ENCODE measurements at places on chromosomes 11 and 22.
A peak's percentile ranks its signal among the peaks of the same experiment; 100 is the strongest.

DNA sequence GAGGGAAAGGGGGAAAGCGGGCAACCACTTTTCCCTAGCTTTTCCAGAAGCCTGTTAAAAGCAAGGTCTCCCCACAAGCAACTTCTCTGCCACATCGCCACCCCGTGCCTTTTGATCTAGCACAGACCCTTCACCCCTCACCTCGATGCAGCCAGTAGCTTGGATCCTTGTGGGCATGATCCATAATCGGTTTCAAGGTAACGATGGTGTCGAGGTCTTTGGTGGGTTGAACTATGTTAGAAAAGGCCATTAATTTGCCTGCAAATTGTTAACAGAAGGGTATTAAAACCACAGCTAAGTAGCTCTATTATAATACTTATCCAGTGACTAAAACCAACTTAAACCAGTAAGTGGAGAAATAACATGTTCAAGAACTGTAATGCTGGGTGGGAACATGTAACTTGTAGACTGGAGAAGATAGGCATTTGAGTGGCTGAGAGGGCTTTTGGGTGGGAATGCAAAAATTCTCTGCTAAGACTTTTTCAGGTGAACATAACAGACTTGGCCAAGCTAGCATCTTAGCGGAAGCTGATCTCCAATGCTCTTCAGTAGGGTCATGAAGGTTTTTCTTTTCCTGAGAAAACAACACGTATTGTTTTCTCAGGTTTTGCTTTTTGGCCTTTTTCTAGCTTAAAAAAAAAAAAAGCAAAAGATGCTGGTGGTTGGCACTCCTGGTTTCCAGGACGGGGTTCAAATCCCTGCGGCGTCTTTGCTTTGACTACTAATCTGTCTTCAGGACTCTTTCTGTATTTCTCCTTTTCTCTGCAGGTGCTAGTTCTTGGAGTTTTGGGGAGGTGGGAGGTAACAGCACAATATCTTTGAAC is 6.8 kb downstream of the MALAT1 start:
- no peak for DNase-seq

GRCh38 chr22:35325209-35325608 is 25.5 kb downstream of the TOM1 start:
- no peak for DNase-seq

GRCh38 chr11:10044618-10045017 is 249.4 kb downstream of the SBF2 start:
- DNase-seq: no peak

DNA sequence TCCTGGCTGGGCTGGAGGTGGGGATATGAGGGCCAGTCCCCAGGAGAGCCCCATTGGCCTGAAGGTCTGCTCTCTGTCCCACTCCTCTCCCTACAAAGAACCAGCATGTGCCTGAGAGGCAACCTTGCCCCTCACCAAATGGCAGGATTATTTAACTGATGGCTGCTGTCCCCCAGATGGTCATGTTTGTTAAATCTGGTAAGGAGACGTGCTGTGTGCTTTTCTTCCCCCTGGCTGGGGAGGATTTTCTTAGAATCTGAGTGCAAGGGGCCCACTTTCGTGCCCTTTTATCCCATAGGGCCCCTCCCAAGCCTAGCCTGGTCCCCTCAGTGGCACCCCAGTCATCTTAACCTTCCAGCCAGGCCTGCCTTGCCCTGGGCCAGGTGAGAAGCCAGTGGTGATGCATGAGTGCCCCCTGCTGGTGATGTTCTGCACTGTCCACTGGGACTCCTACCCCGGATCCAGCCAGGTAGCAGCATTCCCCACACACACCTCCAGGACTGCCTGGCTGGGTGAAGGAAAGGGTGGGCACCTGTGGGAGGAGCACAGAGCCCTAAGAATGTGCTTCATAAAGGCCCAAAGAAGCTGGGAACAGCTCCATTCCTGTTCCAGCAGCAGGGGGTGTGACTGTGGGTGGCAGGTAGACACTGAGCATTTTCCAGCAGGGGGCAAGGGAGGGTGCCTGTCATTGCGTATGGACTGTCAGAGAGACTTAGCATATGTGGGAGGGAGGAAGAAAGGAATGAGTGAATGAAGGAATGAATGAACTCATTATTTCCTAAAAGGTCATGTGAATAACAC is 28.9 kb downstream of the MFNG start:
- peak; percentile 78 for DNase-seq

GRCh38 chr11:111801135-111801534 is 34.9 kb upstream of the PPP2R1B start:
- no peak for DNase-seq

- no peak for DNase-seq
These were observed 2.7 kb downstream of the ZNF74 start for GRCh38 chr22:20396639-20397038.

- DNase-seq: peak; percentile 9
These were observed 137.6 kb downstream of the CD44 start for GRCh38 chr11:35276396-35277145.

- no peak for DNase-seq
These were observed 256.3 kb upstream of the ARHGAP20 start for GRCh38 chr11:110968348-110969062.

GRCh38 chr11:97965849-97966646 is 1054.7 kb upstream of the CNTN5 start:
- no peak for DNase-seq

DNA sequence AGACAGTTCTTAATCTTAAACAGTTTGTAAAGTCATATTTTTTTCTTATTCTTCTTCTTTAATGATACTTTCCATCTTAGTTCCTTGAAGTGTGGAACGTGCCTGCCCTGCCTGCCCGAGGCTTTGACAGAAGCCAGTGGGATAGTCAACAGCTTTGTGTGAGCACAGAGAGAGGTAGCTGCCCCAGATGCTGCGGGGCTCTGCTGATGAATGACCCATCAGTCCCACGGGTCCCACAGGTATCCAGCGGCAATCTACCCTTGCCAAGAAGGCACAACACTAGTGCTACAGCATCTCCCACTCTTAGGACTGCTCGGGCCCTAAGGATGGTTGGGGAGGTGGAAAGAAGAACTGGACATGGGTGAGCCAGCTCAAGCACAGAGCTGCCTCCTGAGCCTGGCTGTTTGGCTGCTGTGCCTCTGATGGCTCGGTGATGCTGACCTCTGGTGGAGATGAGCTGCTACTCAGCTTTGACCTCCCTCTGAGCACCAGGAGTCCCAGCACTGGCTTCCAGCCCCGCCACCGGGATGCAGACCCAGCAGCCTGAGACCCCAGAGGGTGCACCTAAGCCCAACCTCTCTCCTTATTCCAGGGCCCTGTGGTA is 11.8 kb upstream of the APLNR start:
- DNase-seq: no peak

- DNase-seq: no peak
These were observed 9.8 kb downstream of the PDHX start for GRCh38 chr11:34926101-34926830.

- DNase-seq: no peak
These were observed 1.8 kb upstream of the OR5B21 start for GRCh38 chr11:58509748-58510147.

GRCh38 chr11:117554601-117555333 is 227.1 kb downstream of the CEP164 start:
- DNase-seq: no peak

DNA sequence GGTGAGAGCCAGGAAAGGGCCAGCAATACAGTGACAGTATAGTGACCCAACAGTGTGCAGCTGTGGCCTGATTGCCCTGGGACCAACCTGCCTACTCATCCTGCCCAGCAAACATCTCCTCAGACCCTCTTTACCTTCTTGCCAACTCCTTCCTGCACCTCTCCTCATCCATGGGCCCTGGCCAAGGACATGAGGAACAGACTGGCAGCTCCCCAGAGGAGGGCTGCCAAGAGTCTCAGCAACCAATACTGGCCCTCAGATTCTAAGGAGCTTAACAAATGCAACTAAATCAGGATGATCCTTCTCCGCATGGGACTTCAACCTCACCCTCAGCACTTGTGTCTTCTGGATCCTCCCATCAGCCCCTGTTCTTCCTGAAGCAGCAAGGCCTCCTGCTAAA is 77.0 kb downstream of the RPL27A start:
- no peak for DNase-seq

DNA sequence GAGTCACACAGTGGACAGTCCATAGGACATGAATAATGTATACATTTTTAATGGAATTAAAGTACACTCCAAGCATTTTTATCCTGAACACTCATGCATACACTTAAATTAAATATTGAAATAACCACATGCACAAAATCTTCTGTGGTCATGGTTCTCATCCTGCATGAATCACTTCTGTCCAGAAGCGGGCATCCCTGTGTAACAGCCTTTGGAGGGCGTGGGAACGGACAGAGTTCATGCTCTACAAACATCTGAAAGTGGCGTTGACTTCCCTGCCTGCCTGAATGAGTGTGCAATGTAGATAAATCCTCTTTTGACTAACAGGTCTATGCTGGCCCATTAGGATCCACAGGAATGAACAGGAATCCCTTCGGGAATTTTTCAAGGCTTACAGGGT is 780.2 kb downstream of the BRD1 start:
- no peak for DNase-seq

DNA sequence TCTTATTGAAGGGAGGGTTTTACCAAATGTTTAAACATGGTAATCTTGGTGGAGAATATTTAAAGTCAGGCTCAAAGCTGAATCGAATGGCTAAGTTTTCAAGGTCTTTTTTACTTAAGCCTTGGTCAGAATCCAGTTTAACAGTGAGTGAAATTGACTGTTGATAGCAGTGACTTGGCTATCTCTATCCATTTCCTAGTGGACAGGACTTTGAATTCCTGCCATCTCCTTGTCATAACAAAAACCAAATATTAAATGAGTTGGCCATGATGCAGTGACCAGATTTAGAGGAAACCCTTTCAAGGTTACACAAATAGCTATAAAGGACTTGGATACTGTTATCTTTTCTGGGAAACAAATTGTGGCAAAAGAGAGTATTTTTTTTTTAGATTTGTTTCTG is 92.0 kb downstream of the JRKL start:
- DNase-seq: no peak
